Spinal cord (tissue), 10 donors: ENCODE measurements at places on chromosomes 11 and 22. TPM values are rescaled to one million over a fixed set of nuclear protein-coding genes. Genes with fewer than 3 reads are reported as not detected.

KRTAP5-8 gene
- not detected for polyA plus RNA-seq

DNA sequence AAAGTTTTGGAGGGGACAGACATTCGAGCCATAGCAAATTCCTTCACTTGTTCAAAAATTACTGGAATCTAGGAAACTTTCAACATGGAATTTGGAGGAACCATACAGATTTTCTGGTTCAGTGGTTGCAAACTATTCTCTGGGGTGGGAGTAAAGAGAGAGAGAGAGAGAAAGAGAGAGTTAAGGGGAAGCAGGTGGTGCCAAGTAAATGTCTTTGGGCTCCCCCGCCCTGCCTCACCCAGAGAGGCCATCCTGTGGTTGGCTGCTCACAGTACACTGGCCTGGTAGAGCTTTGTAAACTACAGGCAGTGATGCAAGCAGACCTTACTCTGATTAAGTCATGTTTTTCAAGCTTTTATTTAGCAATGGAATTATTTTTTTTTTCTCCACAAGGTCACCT, 82.6 kb downstream of the ADAMTS15 start:
- no peak for DNase-seq

GRCh38 chr11:117465236-117465997, 137.8 kb downstream of the CEP164 start:
- DNase-seq = no peak

GRCh38 chr11:1384199-1384970, 5.3 kb upstream of the BRSK2 start:
- DNase-seq = no peak

- DNase-seq = no peak
Measured at GRCh38 chr11:10878408-10879214, 20.8 kb upstream of the ZBED5 start.

- no peak for DNase-seq
Measured at GRCh38 chr22:37276776-37277175, 5.5 kb upstream of the CYTH4 start.

DNA sequence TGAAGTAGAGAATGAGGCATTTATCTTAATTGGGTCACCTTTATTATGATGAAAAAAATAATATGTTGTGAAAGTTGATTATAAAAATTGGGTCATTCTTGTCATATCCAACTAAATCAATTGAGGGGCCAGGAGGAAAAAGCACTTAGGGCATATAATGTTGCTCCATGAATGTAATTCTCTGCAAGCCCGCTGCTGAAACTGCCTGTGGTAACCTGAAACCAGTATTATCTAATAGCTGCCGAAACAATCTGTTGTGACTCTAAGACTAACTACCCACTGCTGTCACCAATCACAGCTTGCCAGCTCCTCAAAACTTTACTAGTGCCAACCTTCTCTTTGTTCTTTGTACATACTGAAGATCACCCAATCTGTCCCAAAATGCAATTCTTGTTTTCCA, 115.8 kb downstream of the ATG16L2 start:
- DNase-seq = no peak

- no peak for DNase-seq
Measured at GRCh38 chr22:27878541-27878940, 40.5 kb downstream of the PITPNB start.

DNA sequence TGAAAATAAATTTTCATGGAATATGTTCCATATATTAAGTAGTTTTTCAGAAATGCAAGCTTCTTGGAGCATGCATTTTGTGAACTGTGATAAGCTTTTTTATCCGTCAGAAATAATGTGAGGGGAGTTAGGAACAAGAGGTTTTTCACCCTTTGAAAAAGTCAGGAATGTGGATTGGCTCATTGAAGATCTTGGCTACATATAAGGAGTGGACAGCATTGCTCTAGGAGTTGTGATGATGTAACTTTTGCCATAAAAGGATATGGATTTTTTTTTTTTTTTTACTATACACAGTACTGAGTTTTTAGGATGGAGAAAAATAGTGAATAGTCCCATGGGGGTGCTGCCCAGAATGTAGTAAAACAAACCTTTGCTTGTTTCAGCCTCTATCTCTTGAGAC, 180.2 kb downstream of the NAV2 start:
- DNase-seq = no peak

DNA sequence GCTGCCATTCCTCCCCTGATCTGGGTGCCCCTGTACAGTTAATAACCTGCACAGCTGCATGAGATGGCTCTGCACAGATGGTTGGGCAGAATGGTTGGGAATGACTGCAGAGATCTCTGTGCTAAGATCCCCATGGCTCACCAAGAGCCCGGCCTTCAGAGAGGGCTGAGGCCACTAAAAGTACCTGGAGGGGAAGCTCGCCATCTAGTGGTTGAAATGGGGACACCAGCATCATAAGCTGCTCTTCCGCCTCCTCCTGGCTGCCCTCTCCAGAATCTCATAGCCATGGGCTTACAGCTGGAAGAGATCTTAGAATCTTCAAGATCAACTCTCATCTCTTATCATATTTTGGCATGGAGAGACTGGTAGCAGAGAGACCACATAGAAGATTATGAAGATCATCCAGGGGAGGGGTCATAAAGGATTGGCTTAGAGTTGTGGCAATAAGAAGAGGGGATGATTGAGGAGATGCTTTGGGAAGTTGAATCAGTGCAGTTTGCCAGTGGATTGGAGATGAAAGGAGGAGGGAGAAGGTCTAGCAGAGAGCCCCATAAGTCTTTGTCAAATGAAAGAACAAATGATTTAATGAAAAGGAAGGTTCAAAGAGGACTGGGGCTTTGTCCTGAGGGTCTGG, 22.0 kb upstream of the TLCD5 start:
- DNase-seq = no peak

GRCh38 chr11:133811850-133812685, 33.2 kb downstream of the SPATA19 start:
- DNase-seq = peak; percentile 78

DNA sequence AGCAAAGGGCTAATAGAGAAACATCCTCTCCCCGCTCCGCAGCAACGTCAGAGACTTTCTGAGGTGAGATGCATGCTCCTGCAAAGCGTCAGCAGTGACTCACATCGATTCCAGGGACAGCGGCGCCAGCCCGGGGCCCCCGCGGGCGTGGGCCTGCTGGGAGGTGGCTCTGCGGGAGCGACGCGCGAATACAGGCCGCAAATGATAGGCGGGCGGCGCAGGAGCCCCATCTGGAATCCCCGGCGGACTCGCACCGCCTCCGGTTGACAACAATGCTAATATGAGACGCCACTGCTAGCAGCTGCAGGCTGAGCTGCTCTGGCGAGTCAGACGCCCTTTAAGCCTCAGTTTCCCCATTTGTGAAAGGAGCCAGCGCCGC, 557 bp downstream of the RANGAP1 start:
- DNase-seq = no peak

- DNase-seq = peak; percentile 32
Measured at GRCh38 chr22:30890686-30891442, 77.7 kb downstream of the MORC2 start.
